Stimulated activated CD8-positive, alpha-beta memory T cell treated with anti-CD3 and anti-CD28 coated beads, Interleukin-7, amount 100 ng/mL, for 4 hours (primary cell): ENCODE measurements at places on chromosomes 3 and 15.
A peak's percentile ranks its signal among the peaks of the same experiment; 100 is the strongest.

- no peak for DNase-seq
Measured at GRCh38 chr15:77702211-77702957, 69.7 kb upstream of the LINGO1 start.

DNA sequence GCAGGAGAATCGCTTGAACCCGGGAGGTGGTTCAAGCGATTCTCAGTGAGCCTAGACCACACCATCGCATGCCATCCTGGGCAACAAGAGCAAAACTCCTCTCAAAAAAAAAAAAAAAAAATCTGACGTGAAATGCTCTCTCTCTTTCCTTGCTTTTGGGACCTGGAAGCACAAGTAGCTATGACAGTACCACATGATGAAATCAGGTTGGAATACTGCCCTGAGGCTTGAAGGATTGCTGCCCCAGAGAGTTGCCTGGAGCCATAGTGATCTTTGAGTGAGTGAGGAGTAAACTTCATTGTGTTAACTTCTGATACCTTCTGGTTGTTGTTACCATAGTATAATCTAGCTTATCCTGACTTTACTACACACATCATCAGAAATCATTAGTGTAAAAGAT, 23.3 kb downstream of the AKAP13 start:
- no peak for DNase-seq

- no peak for DNase-seq
Measured at GRCh38 chr15:70627322-70627721, 136.0 kb downstream of the UACA start.

DNA sequence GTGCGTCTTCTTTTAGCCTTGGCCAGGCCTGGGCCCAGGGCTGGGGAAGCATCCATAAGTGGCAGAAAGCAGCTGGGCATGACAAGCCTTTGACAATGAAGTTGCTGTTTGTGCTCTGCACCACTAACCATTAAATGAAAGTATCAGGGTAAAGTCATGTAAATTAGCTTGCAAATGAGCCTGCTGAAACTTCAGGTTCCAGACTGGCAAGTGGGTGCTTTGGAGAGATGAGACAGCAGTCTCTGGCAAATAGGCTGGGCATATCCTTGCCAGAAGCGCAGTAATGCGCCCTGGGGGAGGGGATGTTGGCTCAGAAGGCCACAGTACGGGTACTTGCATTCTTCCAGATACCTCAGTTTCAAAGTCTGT, 40.7 kb downstream of the RAB6B start:
- DNase-seq = no peak

- DNase-seq = no peak
Measured at GRCh38 chr3:8460050-8460708, 41.4 kb upstream of the LMCD1 start.

DNA sequence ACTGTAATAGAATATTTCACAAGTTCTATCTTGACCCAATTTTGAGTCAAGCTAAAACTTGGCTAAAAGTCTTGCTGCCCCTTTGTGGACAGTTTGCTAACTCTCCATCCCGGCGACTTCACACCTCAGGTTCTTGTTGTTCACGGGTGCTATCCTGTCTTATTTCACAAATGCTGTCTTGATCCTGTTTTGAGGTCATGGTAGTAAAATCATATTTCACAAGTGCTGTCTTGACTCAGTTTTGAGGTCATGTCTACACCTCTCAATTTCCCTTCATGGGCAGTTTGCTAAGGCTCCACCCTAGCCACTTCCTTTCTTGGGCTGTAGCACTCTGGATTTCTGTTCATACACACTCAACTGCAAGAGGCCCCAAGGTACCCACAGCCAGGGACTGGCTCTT, 45.0 kb upstream of the GK5 start:
- peak; percentile 32 for DNase-seq

GRCh38 chr3:118984699-118985098, 49.9 kb downstream of the IGSF11 start:
- no peak for DNase-seq

GRCh38 chr3:177421481-177421785, 224.2 kb upstream of the TBL1XR1 start:
- no peak for DNase-seq

GRCh38 chr15:95449230-95449628, 881.3 kb upstream of the NR2F2 start:
- no peak for DNase-seq

- no peak for DNase-seq
Measured at GRCh38 chr3:46922871-46923558, 45.5 kb downstream of the PTH1R start.

DNA sequence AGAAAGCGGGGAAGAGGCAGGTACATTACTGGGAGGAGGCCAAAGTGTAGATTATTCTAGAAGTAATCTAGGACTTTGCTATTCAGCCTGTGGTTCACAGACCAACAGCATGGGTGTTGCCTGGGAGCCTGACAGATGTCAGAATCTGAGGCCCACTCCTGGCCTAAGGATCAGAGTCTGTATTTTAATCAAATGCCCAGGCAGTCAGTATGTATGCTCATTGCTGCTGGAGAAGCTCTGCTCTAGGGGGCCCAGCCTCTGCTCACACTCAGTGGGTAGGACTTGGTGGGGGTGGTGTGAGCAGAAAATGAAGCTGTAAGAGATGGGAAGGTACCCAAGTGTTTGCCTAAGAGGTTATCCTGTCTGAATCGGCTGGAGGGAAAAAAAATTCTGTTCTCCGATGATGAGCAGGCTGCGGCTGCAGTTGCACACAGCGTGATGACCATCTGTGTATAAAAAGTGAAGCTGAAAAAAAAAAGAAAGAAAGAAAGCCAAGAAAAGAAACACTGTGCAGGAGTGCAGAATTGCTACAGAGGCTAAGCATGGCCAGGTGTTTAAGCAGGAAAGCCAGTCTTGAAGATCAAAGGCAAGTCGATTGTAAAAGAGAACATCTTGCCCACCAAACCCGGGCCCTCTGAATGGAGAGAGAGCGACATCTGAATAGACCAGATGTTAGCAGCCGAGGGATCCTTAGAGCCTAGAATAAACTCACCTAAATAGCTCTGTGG, 65.2 kb downstream of the EIF4E3 start:
- DNase-seq = no peak

DNA sequence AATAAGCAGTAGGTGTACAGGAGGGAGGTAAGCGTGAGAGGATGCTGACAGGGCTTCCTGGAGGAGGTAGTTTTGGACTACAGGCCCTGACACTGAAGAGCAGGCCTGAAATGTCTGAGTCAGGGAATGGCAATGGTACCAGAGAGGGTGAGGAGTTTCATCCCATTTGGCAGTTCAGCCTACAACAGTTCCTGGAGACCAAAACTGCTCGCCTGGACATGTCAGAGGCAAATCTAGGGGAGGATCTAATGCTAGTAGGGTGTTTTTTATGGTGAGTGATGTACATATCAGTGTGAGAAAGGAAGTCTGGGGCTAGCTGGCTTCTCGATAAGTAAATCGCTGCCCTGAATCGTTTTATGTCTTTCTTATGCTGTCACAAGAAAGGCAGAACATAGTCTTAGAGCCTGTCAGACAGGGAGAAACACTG, 13.8 kb upstream of the TNFSF10 start:
- no peak for DNase-seq

DNA sequence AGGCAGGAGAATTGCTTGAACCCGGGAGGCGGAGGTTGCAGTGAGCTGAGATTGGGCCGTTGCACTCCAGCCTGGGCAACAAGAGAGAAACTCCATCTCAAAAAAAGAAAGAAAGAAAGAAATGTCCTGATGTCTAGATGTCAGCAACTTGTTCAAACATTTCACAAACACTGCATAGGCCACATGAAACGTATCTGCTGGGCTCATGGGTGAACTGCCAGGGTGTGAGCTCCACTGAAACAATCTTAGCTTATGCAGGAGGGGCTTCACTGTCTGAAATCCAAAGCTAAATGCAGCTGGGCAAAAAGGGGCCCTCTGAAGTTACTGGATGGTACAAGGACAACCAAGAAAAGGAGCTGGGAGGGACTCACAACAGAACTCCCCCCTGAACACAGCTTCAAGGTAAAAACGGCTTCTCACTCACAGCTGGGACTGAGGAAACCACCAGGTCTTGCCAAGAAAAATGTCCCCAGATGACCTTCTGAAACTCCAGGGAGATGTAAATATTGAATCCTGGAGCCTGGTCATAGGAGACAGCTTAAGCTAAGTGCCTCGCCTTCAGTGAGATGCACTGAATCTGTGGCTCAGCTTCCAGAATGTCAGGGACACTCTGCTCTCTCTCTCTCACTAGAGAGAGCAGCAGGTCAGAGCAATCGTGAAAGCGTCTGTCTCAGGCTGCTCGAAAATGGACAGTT, 31.9 kb downstream of the SEC61A1 start:
- DNase-seq = no peak

GRCh38 chr3:8938021-8938420, 25.3 kb downstream of the RAD18 start:
- no peak for DNase-seq

GRCh38 chr3:130659911-130660310, 86.7 kb downstream of the PIK3R4 start:
- DNase-seq = no peak

- no peak for DNase-seq
Measured at GRCh38 chr3:138184994-138185393, 2.1 kb upstream of the ARMC8 start.

DNA sequence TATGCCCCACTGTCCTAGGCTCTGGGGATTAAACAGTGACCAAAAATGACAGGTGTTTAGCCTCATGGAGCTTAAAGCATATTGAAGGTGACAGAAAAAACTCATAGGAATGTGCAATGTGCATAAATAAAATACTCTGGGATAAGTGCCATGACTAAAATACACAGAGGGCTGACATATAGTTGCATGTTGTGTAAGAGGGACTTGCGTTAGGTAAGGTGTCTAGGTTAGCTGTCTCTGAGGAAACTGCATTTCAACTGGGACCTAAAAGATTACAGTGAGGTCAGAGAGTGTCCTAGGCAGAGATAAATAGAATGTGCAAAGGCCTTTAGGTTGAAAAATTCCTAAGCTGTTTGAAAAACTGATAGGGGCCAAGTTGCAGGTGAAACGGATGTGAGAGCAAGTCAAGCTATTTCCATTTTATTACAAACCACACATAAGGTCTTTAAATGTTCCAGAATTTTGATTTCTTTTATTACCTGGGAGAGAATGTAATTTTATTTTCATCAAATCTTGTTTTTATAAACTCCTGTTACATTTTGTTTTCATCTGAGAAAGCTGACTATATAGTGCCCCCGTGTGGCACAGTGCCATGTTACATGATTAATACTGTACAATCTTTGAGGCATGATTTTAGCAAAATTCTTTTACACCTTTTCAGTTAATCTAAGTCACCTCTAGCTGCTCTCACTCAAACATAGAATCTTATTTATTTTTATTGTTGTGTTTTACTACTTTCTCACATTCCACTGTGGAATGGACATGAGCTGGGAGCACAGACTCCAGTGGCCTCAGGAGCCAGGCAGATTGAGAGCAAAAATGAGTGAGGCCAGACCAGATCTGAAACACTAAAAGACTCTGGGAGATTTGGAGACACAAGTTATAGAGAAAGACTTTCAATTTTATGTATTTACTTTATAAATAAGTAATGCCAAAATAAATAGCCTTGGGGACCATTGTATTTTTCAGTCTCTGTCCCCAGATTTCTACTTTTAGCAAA, 259.6 kb upstream of the ZNF717 start:
- no peak for DNase-seq

GRCh38 chr3:4722103-4722502, 229.0 kb downstream of the ITPR1 start:
- DNase-seq = no peak

DNA sequence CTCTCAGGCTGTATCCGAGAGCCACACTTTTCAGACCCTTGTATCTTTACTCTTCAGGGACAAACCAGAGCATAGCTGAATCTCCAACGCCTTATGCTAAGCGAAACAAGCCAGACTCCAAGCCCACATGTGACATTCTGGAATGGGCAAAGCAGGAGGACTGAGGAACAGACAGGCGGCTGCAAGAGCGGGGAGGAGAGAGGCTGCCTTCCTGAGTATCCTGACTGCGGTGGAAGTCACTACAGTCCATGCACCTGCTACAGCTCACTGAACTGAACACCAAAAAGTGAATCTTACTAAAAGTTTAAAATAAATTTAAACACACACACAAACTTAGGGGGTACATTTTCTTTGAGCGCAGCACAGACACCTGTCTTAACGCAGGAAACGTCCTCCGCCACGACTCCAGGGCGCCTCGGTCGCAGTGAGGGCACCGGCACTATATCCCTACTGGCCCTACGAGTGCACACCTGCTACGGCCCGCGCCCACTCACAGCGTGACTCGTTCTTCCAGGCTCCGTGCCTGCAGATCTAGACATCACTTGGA, 1.4 kb downstream of the CYFIP1 start:
- DNase-seq = no peak

GRCh38 chr15:65101411-65101890, 13.5 kb downstream of the UBAP1L start:
- no peak for DNase-seq

- DNase-seq = peak; percentile 48
Measured at GRCh38 chr15:55267401-55268175, 22.0 kb downstream of the RAB27A start.

DNA sequence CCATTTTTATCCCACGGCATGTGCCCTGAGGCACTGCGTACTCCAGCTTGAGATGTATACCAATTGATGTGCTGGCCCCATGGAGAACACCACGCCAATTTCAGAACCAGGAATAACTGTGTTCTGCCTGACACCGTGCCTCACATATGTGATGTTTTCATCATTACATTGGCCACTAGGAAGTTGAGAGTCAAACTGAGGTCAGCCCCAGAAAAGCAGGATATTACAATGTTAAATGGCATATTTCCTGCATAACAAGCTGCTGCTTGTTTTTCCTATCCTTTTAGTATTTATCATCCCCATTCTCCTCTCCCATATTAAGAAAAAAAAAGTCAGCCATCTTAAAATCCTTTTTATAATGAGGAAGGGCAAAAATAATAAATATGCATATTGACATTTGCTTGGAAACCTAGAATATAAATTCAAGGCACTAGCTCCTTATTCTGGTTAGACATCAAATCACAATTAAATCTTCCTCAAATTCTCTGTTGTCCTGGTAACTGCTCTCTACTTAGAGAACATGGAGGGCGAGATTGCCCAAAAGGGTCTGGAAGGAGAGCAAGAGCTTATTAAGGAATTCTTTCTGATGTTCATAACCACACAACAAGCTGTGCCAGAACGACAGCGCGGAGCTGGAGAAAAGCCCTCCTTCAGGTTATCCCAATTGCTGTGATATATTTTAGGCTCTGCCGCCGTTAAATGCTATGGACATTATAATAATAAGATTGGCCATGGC, 112.6 kb downstream of the UACA start:
- DNase-seq = no peak

GRCh38 chr3:58492494-58492905, 604 bp downstream of the KCTD6 start:
- no peak for DNase-seq

GRCh38 chr3:138188013-138188730, 1.1 kb downstream of the ARMC8 start:
- DNase-seq = no peak

GRCh38 chr15:59223736-59224135, 17.1 kb downstream of the LDHAL6B start:
- DNase-seq = no peak

DNA sequence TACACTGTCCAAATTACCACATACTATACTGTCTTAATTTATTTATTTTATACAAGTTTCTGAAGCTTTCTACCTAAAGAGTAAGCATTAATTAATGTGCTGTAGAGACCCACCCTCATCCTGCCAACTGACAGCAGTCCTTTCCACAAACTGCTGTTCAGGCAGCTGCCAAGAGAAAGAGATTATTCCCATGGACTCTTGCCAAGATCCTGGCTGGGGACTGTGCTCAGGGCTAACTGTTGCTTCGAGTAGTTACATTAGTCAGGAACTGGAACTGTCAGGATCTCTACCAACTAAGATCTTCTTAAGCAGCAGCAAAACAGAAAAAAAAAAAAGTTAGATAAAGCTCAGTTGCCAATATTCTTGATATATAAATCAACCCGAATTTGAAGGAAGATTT, 398.8 kb downstream of the MECOM start:
- DNase-seq = no peak

GRCh38 chr15:74431645-74432044, 2.1 kb downstream of the SEMA7A start:
- no peak for DNase-seq
